Thoracic aorta (tissue), 2 donors: ENCODE measurements at places on chromosomes 12 and 14. TPM values are rescaled to one million over a fixed set of nuclear protein-coding genes. Genes with fewer than 3 reads are reported as not detected.

GOLT1B gene
- total RNA-seq: 36.8 TPM

NXPH4 gene
- total RNA-seq: not detected

EIF2S3B gene
- not detected for total RNA-seq

SLC15A5 gene
- not detected for total RNA-seq

TMEM117 gene
- 30.8 TPM for total RNA-seq
